ENCODE measurements at places on chromosomes 1 and 21. TPM values are rescaled to one million over a fixed set of nuclear protein-coding genes. Genes with fewer than 3 reads are reported as not detected.

Gene C1orf21
- 8.5 TPM for total RNA-seq

DNA sequence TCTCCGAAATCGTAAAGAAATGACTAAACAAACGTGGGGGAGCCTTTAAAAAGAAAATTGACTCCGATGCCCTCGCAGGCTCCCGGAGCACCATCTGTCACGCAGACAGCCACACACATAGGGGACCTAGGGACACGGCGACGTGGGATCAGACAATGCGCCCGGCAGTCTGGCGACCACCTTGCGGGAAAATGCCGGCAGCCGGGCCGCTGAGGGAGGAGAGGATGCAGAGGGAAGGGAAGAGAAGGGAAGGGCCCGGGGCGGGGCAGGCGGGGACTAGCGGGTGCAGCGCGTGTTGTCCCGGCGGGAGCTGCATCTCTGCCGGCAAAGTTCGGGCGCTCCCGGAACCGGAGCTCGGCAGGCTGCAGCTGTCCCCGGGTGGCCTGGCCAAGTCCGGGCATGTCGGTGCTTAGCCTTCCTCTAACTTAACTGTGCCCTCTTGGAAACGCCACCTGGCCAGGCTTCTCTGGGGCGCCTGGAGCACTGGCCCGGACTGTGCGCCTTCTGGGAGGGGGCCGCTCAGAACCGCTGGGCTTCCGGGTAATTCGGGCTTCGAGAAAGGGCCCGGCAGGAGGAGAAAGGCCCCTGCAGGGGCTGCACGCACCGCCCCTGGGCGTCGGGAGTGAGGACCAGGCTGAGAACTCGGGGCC lies 1.8 kb downstream of the NHLH2 start:
- no peak for DNase-seq

- DNase-seq = no peak
Measured at GRCh38 chr1:77783141-77783540, 3.7 kb downstream of the MIGA1 start.

- no peak for DNase-seq
Measured at GRCh38 chr1:51973587-51974474, 16.7 kb downstream of the RAB3B start.

GRCh38 chr1:218383681-218384080 lies 38.5 kb downstream of the TGFB2 start:
- no peak for DNase-seq

Measured in activated CD8-positive, alpha-beta memory T cell treated with anti-CD3 and anti-CD28 coated beads, Interleukin-2, amount 10 ng/mL, durations not matched to agents 7 days and 5 days (primary cell).